ENCODE measurements at places on chromosomes 6 and 20.

GRCh38 chr6:44896701-44897100 lies 431.4 kb upstream of the RUNX2 start:
- no peak for DNase-seq

GRCh38 chr20:7897781-7898364 lies 42.4 kb downstream of the HAO1 start:
- DNase-seq, result no peak

DNA sequence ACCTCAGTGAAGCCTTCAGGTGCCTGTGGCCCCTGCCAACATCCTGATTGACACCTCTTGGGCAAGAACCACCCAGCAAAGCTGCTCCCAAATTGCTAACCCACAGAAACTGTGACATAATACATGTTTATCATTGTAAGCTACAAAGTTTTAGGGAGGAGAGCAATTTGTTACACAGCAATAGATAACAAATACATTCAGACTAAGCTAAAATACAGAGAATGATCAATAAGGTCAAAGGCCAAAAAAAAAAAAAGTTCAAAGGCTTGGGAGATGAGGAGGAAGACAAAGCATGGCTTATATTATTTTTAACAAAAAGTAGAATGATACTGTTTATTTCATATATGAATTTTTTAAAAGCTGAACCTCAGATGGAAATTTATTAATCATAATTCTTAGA lies 105.9 kb downstream of the ID4 start:
- no peak for DNase-seq

- no peak for DNase-seq
These were observed 158.5 kb downstream of the SYNDIG1 start for GRCh38 chr20:24627926-24628325.

DNA sequence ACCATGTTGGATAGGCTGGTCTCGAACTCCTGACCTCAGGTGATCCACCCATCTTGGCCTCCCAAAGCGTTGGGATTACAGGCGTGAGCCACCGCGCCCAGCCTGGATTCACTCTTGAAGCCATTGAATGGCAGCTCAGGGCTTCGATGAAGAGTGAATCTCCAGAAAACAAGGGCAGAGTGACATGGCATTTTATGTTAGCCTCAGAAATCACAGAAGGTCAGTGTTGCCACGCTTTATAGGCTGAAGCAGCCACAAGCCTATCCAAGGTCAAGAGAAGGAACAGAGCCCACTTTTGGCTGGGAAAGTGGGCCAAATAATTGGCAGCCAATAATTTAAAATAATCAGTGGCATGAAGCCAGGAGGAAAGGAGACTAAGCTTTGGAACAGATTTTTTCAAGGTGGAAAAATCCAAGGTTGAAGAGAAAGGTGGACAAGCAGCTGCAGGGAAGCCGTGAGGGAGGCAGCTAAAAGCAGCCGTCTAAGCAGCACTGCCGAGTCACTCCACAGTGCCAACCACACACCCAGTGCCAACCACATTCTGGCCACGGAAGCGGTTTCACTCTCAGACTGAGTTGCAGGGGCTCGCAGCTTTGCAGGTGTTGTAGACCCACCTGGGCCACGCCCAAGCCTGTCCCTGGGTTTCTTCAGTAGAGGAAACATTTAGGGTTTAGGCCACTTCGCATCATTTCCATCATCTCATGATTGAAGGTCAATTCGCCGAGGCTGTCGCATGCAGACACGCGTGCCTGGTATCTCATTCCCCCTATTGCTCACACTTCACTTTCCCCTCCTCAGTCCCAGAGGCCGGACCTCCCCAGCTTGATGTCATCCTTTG lies 17.4 kb upstream of the AVP start:
- no peak for DNase-seq

DNA sequence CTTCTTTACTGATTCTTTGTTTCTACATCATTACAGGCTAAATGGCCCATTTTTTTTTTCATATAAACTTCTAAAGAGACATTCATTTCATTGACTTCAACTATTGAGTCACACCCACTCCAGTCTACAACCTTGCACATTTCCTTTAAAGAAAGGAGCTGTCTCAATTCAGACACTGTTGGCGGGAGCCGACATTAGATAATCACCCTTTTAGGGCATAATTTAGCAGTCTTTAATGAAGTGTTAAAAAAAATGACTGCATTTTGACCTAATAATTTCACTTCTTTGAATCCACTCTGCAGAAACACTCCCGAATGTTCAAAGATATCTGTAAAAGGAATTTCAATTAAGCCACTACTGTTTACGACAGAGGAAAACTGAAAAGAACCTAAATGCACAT lies 1.5 kb downstream of the EPM2A start:
- DNase-seq, result no peak

GRCh38 chr6:73586416-73586974 lies 65.7 kb upstream of the EEF1A1 start:
- peak; percentile 14 for DNase-seq

DNA sequence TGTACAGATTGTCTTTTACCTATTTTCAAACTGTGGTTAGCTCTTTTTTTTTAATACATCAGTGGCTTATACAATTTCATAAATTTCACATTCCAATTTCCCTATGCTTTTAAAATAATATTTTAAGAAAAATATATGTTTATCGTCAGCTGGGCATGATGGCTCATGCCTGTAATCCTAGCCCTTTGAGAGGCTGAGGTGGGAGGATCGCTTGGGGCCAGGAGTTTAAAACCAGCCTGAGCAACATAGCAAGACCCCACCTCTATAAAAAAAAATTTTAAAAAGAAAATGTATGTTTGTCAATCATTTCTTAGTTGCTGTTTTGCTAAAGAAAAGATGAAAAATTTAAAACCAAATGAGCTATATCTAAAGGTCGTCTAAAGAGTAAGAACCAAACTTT lies 3.4 kb downstream of the GJA1 start:
- DNase-seq, result no peak

DNA sequence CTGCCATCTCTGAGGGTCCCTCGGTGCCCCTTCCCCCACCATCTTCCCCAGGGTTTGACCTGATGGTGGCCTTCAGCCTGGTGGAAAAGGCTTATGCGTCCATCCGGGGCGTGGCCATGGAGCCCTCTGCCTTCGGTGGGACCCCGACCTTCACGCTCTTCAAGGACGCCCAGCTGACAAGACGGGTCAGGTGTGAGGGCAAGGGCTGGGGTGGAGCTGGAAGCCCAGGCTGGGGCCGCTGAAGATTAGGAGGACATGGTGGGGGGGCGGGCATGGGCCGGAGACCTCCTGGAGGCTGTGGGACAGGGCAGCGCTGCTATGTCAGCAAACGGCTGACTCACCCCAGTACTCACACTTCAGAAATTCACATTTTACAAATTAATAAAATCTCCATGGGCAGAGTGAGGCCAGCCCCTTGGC lies 23.5 kb downstream of the COL20A1 start:
- DNase-seq, result no peak

DNA sequence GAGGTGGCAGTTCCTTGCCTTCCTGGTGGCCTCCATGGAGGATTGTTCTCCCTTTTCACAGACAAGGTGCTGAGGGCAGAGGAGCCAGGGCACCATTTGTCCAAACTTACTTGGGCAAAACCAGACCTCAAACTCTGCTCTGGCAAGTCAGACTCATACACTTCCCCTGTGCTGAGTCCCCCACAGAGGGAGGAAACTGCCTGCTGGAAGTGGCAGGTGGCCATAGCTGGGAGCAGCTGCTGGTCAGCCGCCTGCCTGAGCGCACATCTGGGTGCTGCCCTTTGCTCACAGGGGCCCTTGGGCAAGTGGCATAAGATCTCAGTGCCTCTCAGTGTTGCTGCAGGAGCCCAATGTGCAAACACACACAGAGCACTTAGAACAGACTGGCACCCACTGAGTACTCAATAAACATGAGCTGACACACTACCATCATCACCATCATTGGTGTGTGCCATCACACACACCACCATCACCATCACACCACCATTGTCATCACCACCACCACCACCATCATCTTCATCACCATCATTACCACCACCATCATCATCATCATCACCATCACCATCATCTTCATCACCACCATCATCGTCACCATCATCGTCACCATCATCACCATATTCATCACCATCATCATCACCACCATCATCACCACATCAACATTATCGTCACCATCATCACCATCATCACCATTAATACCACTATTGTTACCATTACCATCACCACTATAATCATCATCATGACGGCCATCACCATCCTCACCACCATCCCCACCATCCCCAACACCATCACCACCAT lies 17.6 kb downstream of the NOL4L start:
- no peak for DNase-seq

DNA sequence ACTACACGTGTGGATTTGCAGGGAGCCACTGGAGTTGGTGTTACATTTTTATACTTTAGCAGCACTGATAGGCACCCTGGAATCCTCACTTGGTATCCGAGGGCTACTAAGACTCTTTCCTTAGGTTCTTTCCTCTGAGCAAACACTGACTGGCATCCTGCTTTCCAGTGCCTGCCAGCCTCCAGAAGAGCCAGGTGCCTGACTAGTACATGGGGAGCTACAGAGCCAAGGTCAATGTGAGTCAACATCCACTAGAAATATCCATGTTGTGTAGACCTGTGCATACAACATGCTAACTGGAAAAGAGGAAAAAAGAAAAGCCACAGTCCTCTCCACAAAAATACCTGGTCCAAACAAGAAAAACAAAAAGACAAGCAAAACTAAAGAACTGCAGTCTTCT lies 5.9 kb downstream of the TUBB1 start:
- no peak for DNase-seq

DNA sequence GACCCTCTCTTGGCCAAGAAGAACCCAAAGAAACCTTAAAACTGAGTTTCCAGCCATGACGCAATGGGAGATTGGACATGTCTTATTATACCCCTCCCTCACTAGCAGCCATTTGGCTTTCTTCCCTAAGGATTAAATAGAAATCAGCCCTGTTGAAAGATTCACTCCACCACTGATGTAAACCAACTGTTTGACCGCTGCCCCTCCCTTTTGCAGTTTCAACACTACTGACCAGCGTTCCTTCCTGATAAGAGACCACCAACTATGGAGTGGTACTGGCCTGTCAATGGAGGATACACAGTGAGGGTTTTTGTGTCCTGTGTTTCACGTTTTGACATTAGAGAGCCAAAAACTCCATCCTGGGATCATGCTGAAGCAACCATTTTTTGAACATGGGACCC lies 53.2 kb upstream of the CD2AP start:
- no peak for DNase-seq

DNA sequence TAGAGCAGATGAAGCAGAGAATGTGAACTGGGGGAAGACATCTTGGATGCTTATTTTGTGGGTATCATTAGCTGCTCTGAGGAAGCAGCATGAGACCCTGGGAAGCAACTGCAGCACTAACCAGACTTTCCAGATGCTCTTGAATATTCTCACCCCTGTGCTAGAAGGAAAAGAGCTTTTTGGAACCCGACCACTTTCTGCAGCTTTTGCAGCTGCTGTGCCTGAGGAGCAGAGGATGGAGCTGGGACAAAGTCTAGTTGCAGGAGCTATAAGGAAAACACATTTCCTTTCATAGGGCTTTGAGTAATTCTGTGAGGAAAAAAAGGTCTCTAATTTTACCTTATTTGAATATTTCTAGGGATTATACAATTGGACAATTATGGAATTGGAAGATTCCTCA lies 369.7 kb downstream of the CD109 start:
- DNase-seq, result no peak

DNA sequence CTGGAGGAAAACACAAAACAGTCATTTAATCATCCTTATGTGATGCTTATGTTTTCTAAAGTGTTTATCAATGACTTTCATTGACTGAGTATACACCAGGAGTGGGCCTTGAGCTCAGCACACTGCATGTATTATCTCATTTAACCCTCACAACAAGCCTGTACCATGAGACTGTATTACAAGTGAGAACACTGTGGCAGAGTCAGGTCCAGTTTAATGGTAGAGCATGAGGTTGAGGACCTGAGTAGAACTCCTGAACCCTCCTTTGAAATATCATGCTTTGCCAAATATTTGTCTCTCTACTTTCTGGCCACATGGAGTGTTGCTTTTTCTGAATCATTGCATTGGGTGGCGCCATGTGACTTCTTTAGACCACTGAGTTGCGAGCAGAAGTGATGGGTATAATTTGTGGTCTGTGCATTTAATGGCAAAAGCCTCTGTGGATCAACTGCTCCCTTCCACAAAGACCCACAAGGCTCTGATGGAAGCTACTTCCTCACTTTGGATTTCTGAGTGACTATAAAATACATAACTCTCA lies 65.0 kb upstream of the SIRPG start:
- no peak for DNase-seq

DNA sequence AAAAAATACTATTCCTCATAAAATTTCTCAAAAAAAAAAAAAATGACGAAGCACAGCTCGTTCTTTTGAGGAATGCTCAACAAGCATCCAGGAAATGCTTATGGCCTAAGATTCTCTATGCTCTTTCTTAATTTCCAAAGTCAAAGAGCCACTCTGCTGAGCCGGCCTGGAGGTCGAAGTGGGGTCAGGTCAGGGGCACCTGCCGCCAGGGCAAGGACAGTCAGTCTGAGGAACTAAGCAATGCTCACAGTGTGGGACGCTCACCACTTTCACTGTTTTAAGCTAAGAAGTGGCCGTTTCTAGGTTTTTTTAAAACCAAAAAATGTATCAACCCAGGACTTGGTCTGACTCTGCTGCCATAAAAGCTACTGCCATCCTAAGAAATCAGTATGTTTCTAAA lies 17.3 kb downstream of the YTHDF1 start:
- DNase-seq, result no peak

DNA sequence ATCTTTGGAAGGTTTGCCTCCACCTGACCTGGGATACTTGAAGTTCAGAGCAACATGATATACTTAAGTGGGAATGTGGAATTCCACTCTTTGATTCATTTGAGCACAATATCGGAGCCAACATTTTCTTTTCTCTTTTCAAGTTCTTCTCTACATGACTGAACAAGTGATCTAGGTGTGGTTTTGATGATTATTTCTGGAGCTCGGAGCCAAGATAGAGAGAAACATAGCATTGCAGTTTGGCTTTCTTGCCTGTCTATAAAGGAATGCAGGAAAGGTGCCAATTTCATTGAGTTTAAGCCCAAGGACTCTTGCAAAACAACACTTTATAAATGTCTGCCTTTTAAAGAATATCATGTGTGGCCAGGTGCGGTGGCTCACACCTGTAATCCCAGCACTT lies 124.2 kb upstream of the FAM83B start:
- DNase-seq, result no peak

DNA sequence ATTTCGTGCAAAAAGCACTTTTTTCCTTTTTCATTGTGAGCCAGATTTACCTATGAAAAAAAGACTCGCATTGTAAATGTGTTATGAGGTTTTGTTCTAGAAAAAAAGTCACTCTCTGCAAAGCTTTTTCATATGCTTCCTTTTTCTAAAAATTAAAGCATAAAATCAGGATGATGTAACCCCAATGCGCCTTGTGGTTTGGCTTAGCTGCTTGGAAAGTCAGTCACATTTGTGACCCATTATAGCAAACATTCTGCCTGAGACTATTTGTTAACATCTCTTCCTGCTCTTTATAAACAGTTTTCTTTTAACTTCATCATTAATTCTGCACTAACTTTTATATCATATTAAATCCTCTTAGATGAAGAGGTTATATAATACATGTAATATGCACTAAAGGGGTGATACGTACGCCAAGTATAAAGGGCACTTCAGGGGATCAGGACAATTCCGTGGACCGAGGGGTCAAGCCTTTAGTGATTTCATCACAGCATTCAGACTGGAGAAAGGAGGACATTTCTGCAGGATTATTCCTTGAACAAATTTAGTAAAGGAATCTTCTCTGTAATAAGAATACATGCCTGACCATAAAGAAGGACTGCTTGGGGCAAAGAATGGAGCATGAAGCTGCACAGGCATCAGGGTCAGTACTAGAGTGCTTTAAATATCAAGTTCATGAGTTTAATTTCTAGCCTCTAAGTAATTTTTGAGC lies 48.1 kb upstream of the SMLR1 start:
- peak; percentile 67 for DNase-seq
